ENCODE measurements at places on chromosomes 12 and 14.

DNA sequence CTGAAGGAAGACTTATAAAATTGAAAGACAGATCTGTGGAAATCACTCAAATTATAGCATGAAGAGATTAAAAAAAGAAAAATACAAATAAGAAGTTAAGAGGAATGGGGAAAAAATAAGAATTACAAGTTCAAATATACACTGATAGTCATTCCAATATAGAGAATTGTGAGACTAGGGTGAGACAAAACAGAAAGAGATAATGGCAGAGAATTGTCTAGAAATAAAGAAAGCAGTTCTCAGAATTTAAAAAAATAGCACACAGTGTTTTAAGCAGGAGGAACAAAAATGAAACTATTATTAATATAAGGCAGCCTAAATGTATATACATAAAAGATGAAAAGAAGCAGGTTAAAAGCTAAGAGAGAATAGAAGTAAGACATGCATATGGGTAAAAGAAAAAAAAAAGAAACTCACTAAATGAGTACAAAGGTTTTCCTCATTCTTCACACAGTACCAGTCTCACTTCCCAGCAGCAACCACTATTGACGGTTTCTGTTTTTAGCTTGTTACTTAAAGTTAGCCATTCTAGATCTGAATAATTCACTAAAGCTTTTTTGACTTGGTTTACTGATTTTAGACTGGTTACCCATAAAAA lies 31.1 kb downstream of the SLC38A4 start:
- DNase-seq, result no peak

DNA sequence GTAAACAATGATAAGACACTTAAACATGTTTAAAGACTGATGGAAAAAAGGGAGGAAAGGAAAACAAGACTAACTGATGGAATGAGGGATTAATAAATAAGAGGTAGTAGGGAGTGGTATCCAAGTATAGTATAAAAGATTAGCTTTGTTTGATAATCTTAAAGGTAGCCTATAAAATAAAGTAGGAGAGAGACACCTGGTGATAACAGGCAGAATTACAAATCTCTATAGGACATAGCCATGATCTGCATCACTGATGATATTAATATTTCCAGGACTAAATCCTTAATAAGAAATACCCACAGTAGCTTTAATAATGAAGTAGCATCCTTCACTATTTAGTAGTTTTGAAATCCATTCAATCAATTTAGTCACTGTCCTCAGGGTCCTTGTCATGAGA lies 30.4 kb downstream of the DLGAP5 start:
- DNase-seq, result peak; percentile 32

DNA sequence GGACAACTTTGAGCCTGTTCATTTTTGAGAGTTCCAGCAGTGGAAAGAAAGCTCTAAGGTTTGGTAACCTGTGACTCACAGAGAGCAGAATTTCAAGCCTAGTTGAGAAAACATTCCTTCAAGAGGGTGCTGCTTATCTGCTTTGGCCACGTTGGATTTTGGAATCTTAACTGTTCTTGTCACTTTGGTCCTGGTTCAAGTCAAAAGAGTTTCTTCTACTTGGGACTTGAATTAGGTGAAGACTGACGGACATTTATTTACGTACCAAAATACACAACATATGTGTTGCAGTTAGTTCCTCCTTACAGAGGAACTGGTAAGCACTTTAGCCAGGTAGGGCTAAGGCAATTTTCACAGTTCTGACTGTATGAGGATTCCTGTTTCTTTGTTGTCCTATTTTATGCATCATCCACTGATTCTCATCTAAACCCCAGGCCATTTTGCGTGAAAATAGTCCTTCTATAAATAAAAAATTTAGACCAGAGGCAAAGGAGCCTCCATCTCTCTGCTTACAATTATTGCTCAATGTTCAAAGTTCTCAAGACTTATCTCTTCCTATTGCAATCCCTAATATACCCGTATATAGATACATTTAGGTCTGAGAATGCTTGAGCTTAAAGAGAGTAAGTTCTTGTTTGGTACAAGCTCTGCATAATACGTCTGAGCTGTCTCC lies 580.9 kb downstream of the DIO2 start:
- DNase-seq, result no peak

DNA sequence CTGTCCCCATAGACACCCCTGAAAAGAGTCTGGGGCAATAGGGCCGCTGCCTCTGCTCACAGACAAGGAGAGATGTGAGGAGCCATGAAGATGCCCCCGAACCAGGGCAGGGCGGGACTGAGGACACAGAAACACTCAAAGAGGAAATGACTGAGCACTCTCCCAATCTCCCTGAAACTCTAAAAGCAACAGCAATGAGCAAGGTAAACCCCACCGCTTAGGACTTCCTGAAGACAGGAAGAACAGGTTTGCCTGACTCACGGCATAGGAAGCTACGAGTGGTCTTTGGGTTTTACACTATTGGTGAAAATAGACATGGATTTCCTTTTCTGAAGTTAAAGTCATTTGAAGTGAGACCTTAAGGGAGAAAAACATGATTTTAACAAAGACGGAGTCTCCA lies 32.5 kb downstream of the STX2 start:
- DNase-seq, result no peak

GRCh38 chr12:118467641-118468305 lies 91.4 kb downstream of the SUDS3 start:
- DNase-seq, result no peak

DNA sequence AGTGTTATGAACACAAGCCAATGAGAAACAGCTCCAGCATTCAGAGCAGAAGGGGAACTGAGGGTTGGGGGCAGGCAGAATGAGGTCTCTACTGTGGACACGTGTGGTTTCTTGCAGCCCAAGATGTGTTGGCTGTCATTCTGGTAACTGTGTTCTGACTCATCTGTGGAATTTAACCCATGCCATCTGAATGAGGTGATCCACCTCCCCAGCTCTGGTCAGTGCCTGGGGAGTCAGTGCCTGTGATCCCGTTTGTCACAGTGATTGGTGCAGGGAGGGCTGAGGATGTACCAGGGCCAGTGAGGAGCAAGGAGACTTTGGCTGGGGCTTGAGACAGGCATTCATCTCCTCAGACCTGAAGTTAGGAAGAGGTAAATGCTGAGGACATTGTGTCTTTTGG lies 216.8 kb downstream of the MSRB3 start:
- no peak for DNase-seq

DNA sequence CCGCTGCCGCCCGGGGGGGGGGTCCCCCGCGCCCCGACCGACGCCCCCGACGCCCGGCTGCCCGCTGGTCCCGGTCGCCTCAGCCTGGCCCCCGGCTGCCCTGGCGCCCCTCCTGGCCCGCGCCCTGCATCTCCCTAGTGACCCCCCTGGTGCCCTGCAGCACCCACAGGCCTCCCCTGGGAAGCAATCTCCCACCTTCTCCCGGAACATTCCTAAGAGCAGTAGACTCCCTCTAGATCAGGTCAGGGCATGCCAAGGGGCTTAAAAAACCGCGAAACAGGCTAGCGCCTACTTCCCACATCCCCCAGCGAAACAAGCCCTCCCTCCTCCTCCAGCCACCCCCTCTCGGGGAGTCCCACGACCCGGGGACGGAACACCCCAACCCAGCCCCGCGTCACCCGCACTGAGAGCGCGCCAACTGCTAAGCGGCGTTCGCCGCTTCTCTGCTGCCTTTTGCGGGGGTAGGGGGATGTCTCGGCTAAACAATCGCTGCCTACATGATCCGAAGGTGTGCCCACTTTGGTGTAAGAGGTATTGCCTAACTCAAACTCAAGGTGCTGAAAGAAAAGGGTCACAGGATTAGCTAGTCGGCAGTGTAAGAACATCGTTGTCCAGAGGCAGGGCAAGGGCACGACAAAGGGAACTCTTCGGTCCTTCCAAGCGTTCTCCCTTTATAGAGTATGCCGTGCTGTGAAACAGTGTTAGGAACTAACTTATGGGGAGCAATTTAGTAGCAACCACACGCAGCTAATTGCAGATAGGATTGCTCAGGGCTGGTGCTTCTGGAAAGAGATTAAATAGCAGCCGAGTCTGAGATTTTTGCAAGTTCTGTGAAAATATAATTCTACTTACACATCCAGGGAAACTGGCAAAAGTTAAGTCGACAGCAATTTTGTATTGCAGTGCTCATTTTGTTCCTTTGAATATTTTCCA lies 619 bp upstream of the NTN4 start:
- no peak for DNase-seq

- DNase-seq, result no peak
Observed at GRCh38 chr14:64544607-64545312, 4.2 kb downstream of the HSPA2 start.

- DNase-seq, result no peak
Observed at GRCh38 chr12:24760606-24761378, 188.1 kb downstream of the BCAT1 start.

DNA sequence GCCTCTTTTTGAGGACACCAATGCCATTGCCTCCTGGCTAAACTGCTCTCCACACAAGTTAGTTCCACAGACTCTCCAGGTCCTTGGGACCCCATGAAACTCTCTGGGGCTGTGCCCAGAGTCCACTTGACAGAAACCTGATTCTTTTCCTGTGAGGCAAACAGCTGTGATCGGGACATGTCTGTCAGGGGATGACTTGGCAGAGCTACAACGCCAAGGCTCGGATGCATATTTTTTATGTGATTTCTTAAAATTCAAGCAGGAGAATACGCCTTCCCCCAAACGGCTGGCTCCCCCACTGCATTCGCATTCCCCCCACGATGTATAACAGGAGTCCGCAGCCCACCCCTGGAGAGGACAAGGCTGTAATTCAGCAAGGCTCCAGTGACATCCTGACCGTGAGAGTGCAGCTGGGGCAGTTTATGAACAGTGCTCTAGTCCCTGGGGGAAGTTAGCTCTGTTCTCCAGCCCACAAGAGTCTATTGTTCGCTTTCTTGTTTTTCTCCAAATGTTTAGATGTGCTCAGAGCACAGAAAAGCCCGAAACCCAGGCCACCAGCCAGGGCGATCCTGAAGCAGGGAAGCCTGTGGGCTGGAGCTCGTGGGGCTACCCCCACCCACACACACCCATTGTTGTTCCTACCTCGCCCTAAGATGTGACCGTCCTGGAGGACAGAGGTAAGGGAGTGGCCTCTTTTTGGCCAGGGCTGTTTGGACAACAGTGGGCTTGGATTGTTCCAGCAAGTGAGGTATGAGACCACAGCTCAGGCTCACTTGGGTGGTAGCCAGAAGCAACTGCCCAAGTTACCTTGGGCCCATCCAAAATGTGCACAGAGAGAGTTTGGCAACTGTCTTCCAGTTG lies 159.5 kb downstream of the ZFP36L1 start:
- no peak for DNase-seq

DNA sequence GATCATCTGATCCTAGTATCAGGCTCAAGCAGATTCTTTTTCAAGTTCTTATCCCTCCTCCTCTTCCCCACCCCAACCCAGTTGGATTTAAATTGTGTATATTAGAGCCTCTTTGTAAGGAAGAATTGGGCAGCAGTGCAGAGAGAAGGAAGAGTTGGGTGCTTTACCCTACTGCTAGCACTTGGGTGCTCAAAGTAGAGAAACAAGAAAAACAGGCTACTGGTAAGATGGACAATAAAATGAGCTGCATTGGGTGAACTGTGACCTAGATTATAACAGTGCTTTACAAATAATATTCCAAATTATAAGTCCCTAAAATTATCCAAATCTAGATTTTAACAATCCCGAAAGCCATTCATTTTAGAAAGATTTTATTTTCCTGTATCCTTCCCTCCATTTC lies 363.4 kb upstream of the GARIN6 start:
- DNase-seq, result no peak

DNA sequence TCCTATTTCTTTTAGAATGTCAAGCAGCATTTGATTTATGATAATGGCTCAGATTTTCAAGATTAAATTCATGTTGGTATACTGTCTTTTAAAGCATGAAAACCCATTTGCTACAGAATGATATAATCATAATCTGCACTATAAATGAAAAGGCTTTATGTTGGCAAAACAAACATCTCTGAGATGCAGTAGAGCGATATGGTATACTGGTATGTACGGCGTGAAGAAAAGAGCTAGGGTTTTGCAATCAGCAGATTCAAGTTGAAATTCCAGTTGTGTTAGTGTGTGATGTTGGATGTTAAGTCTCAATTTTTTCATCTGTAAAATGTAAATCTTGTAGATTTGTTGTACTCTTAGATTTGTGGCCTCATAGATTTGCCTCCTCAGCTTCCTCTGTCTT lies 53.2 kb upstream of the DYRK2 start:
- DNase-seq, result no peak

DNA sequence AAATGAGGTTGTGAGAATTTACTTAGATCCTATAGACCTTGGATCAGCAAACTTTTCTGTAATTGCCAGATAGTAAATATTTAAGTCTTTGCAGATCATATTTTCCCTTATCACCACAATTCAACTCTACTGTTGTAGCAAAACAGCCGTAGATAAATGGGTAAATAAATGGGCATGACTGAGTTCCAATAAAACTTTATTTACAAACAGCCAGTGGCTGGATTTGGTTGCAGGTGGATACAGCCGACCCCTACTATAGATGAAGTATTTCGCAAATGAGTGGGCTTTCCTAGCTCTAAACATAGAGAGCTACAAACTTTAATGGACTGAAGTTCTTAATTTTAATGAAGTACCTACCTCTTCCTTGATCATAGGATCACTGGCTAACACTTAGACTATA lies 100.7 kb downstream of the GPATCH2L start:
- no peak for DNase-seq

DNA sequence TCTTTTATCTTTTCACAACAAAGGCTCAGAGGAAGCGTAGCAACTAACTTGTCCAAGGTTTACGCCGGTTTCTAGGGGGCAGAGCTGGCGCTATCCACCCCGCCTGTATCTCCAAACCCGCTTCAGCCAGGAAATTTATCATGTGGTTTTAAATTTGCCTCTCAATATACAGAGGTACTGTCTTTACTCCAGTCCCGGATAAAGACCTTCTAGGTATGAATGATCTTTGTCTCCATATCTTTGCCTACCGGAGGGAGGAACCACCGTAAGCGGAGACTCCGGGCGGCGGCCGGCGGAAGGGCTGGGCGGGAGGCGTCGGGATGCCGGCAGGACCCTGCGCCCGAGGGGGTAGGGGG lies 693 bp upstream of the RIMKLB start:
- DNase-seq, result peak; percentile 37

GRCh38 chr12:94614288-94614721 lies 36.1 kb downstream of the TMCC3 start:
- DNase-seq, result no peak

DNA sequence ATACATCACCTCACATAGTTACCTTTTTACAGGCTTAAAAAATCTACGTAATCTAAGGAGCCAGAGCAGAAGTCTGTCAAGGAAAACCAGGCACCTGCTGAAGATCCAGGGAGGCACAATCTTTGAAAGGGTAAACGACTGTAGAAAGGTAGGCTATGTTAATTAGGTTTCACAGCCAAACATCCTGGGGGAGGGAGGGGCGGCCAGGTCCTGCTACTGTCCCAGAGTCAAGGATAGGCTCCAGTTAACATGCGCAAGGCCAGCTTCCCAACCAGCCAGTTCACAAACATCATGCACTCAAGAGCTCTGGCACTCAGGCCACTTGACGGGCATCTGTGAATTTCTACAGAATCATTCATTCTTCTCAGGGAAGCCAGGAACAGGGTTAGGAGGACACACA lies 22.9 kb downstream of the NIN start:
- no peak for DNase-seq

DNA sequence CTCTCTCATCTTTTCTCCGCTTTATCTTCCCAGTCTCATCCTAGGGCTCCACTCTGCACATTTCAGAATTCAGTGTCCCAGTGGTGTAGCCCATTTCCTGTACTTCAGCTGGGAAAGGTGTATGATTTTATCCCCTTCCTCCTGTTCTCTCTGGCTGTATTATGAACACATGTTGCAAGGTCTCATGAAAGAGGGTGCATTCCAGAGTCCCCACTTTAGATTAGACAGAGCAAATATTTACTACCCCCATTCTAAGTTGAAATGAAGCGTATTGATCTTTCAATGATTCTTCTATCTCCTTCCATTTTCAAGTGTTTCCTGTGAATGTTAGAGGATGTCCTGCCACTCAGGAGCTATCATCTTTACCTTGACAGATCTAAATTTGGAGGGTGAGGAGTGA lies 123.2 kb downstream of the WIF1 start:
- DNase-seq, result no peak

Measured in CD8-positive, alpha-beta memory T cell (primary cell).